ENCODE measurements at places on chromosomes 1 and 21. TPM values are rescaled to one million over a fixed set of nuclear protein-coding genes. Genes with fewer than 3 reads are reported as not detected.

DNA sequence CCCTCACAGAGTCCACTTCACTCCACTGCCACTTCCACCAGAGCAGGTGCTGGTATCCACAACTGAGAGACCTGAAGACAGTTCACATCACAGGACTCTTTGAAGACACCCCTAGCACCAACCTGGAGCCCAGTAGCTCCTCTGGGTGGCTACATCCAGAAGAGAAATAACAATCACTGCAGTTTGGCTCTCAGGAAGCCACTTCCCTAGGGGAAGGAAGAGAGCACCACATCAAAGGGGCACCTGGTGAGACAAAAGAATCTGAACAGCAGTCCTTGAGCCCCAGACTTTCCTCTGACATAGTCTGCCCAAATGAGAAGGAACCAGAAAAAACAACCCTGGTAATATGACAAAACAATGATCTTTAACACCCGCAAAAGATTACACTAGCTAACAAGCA lies 113.2 kb downstream of the TENT5C start:
- no peak overlapping the region for H3K4me3 ChIP-seq
- H3K27me3 ChIP-seq, result no peaks in the 10 kb centered on the region
- peaks cover 36% of the 10 kb centered on the region for H3K36me3 ChIP-seq
- H3K4me1 ChIP-seq, result no peaks in the 10 kb centered on the region
- DNase-seq, result no peak
- H3K27ac ChIP-seq, result no peak overlapping the region

BNIPL gene
- 1.2 TPM for total RNA-seq

- 0 out of 2 replicates have a peak, but pooled peaks cover 3% of the 10 kb centered on the region for H3K36me3 ChIP-seq
- DNase-seq, result no peak
- H3K4me3 ChIP-seq, result no peak overlapping the region
- no peak overlapping the region for H3K27ac ChIP-seq
Measured at GRCh38 chr1:107459204-107459904, 318.5 kb downstream of the NTNG1 start.

GJA8 gene
- not detected for total RNA-seq

GRCh38 chr1:245160288-245160687 lies 5.5 kb downstream of the KIF26B start:
- H3K27me3 ChIP-seq, result peaks cover 7% of the 10 kb centered on the region
- DNase-seq, result no peak
- H3K4me1 ChIP-seq, result no peaks in the 10 kb centered on the region
- H3K4me3 ChIP-seq, result no peak overlapping the region
- no peaks in the 10 kb centered on the region for H3K36me3 ChIP-seq

- no peak overlapping the region for H3K4me3 ChIP-seq
- H3K27ac ChIP-seq, result no peak overlapping the region
- no peaks in the 10 kb centered on the region for H3K4me1 ChIP-seq
- no peak for DNase-seq
- H3K27me3 ChIP-seq, result no peaks in the 10 kb centered on the region
Measured at GRCh38 chr1:195306281-195306680, 1302.0 kb downstream of the KCNT2 start.

GRCh38 chr1:67135354-67135753 lies 584 bp upstream of the C1orf141 start:
- no peaks in the 10 kb centered on the region for H3K27me3 ChIP-seq
- no peaks in the 10 kb centered on the region for H3K4me1 ChIP-seq
- H3K36me3 ChIP-seq, result no peaks in the 10 kb centered on the region
- H3K4me3 ChIP-seq, result no peak overlapping the region

GRCh38 chr1:224540535-224540934 lies 75.6 kb upstream of the CNIH3 start:
- peaks cover 6% of the 10 kb centered on the region for H3K36me3 ChIP-seq
- no peak for DNase-seq
- no peak overlapping the region for H3K27ac ChIP-seq

- no peak for DNase-seq
- no peak overlapping the region for H3K4me3 ChIP-seq
- H3K36me3 ChIP-seq, result no peaks in the 10 kb centered on the region
Measured at GRCh38 chr1:150881331-150882070, 5.1 kb upstream of the ARNT start.

RGS18 gene
- total RNA-seq, result not detected

HSD3B1 gene
- not detected for total RNA-seq

TEX38 gene
- total RNA-seq, result not detected

BTF3L4 gene
- 100 TPM for total RNA-seq

GRCh38 chr1:187952446-187952845 lies 1123.7 kb downstream of the PLA2G4A start:
- DNase-seq, result no peak
- H3K4me3 ChIP-seq, result no peak overlapping the region
- peaks cover 3% of the 10 kb centered on the region for H3K36me3 ChIP-seq
- no peaks in the 10 kb centered on the region for H3K4me1 ChIP-seq
- no peak overlapping the region for H3K27ac ChIP-seq

- H3K4me3 ChIP-seq, result no peak overlapping the region
- no peaks in the 10 kb centered on the region for H3K27me3 ChIP-seq
- H3K36me3 ChIP-seq, result peaks cover 23% of the 10 kb centered on the region
- H3K4me1 ChIP-seq, result no peaks in the 10 kb centered on the region
- no peak overlapping the region for H3K27ac ChIP-seq
Measured at GRCh38 chr1:92398519-92398918, 88.2 kb downstream of the GFI1 start.

DNA sequence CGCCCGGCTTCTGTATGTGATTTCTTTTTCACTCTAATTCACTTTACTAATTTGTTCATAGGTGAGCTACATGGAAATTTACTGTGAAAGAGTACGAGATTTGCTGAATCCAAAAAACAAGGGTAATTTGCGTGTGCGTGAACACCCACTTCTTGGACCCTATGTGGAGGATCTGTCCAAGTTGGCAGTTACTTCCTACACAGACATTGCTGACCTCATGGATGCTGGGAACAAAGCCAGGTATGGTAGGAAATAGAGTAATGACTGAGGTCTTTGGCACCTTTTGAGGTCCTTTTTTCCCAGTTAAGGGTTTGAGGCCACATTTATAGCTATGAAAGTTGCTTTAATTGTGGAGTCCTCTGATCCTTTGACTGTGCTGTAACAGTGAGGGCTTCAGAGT lies 56.9 kb downstream of the KIF1B start:
- peaks cover 65% of the 10 kb centered on the region for H3K36me3 ChIP-seq
- DNase-seq, result no peak
- H3K4me1 ChIP-seq, result no peaks in the 10 kb centered on the region

SAMD11 gene
- 15.7 TPM for total RNA-seq

DNA sequence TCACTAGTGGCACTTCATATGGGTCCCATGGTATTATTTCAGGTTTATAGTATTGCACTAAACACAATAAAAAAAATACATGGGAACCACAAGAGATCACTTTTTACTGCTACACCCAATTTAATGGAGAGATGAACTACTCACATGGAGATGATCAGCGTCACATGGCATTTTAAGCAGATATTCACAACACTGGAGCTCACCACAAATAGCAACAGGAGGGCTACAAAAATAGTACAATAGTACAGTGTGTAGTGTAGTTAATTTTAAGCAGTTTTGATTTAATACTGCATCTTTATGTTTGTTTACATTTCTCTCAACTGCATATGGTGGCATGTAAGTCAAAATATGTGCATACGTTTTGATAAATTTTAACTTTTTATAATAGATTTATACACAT lies 31.0 kb downstream of the SNX7 start:
- no peak for DNase-seq
- no peak overlapping the region for H3K27ac ChIP-seq
- no peaks in the 10 kb centered on the region for H3K27me3 ChIP-seq
- H3K36me3 ChIP-seq, result no peaks in the 10 kb centered on the region
- H3K4me1 ChIP-seq, result no peaks in the 10 kb centered on the region
